ENCODE measurements at places on chromosomes 13 and 19.

DNA sequence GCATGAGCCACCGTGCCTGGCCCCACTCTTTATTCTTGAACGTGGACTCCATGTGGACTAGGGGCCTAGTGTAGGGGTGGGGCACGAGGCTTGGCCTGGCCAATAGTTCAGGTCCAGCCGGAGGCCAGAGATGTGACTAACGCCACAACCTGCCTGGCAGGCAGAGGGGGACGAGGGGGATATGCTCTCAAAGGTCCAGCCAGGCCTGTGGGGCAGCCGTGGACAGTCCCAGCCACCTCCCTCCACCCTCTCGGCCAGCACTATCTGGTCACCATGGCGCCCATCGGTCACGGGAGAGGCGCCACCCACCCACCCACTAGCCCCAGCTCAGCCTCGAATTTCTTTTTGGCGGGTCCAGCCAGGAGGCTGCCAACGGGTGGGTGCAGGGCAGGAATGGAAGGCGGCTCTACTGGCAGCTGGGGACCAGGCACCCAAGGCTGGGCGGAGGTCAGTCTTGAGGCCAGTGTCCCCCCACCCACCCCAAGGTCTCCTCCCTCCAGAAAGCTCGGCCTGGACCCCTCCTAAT, 2.2 kb upstream of the CERS1 start:
- no peak for DNase-seq

GRCh38 chr19:15444505-15445226, 5.1 kb downstream of the WIZ start:
- DNase-seq = no peak

GRCh38 chr19:1773184-1773583, 19.9 kb downstream of the ONECUT3 start:
- DNase-seq = peak; percentile 60

- no peak for DNase-seq
Measured at GRCh38 chr19:51311351-51312257, at the start of gene IGLON5. Gene IGLON5 (plus strand): TSS chr19:51311644. CDS start chr19:51311848, 204 bp downstream.

DNA sequence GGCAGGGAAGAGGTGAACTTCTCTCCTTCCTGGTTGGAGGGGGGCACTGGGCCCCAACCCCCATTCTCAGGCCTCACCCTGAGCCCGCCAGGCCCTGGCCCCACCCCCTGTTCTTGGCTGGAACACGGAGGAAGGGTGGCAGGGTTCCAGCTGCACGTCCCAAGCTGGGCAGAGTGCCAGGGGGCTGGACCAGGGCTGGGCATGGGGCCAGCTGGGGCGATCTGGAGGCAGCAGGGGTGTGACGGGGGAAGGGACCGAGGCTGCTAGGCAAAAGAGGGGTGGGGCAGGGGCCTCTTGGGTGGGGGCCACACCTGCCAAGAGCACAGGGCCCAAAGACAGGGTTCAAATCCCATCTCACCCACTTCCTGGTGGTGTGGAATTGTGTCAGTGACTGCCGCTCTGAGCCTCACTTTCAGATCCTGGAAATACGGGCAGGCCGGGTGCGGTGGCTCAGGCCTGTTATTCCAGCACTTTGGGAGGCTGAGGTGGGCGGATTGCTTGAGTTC, 2.2 kb downstream of the HIF3A start:
- DNase-seq = peak; percentile 99

- DNase-seq = no peak
Measured at GRCh38 chr13:48159401-48159800, 64.5 kb upstream of the MED4 start.

DNA sequence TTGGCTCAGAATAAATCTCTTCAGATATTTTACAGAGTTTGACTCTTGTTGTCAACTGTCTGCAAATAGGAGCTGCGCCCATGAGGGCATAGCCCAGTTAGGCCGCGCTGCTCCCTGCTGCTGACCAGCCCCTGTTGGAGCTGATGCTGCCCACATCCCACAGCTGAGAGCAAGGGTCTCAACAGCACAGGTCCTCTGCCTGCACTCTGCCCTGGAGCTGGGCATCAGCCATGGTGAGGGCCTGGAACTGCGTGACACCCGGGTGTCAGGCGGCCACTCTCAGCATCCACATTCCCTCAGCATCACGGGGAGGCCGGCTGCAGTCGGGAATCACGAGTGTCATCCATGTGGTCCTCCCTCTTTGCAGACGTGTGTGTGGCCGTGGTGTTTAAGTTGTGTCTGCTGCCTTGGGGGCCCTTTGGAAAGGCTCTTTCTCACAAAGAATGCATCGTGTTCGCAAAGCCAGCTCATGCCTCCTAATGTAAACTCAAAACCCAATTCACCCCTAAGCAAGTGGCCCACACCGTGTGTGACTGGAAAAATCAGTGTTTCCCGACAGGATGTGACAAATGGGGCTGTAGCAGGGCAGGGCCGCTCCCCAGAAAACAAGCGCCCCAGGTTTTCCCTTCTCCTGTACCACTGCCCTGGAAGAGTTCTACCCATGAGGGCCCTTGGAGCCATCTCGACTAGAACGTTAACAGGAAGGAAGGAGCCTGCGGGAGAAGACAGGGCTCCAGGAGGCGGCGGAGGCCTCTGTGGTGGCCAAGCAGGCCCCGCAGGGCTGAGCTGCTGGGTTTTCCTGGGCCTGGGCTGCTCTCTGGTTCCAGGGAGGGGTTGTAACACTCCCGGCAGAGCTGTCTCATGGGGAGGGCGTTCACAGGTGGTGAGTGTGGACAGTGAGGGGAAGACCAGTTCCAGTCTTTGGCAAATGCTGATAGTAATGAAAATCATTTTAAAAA, 20.3 kb downstream of the ATP11A start:
- no peak for DNase-seq

GRCh38 chr13:104318121-104318520, 1251.9 kb upstream of the SLC10A2 start:
- no peak for DNase-seq

DNA sequence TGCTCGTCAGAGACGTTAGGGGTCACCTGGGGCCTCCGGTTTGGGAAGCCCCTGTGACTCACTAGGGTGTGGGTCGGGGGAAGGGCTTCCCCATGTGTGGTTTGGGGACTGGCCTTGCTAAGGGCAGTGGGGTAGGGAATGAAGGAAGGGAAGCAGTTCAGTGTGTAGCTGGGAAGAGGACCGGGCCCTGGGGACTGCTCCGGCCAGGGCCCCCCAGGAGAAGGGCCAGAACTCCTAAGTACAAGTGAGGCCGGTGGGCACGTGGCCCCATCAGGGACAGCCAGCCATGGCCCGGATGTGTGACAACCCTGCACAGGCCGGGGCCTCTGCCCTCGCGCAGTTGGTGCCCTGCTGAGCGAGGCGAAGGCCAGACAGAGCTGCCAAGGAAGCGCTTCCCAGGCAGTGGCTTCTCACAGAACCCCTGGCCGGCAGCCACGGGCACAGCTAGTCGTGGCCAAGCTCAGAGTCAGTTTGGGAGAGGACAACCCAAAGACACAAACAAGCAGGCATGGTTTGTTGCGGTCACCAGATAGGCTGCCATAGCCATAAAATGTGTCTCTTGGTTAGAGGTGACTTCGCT, 25.7 kb downstream of the TEX29 start:
- no peak for DNase-seq

GRCh38 chr19:37997911-37998344, 90.9 kb downstream of the SIPA1L3 start:
- peak; percentile 9 for DNase-seq

- DNase-seq = no peak
Measured at GRCh38 chr13:80603351-80603750, 262.4 kb upstream of the SPRY2 start.

- no peak for DNase-seq
Measured at GRCh38 chr13:63501702-63502101, 2086.1 kb upstream of the PCDH20 start.

DNA sequence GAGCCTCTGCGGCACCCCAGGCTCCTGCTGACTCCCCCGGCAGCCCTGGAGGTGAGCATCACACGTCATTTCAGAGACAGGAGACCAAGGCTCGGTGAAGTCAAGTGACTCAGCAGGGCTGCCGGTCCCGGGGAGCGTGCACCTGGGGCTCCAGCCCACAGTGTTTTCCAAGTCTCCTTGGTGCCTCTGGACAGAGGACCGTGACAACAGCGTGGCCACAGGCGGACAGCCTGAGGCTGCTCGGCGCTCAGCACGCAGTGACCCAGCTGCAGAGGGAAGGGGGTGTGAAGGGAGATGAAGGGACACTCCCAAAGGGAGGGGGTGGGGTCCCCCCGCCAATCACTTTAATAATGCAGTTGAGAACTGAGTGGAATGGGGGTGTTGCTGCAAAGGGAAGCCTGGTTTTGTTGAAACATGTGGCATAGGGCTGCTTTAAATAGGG, 17.5 kb upstream of the ASPDH start:
- no peak for DNase-seq

GRCh38 chr19:51473009-51473707, 5.2 kb upstream of the CEACAM18 start:
- peak; percentile 92 for DNase-seq

- no peak for DNase-seq
Measured at GRCh38 chr19:35294328-35294727, 2.4 kb downstream of the MAG start.

- no peak for DNase-seq
Measured at GRCh38 chr13:31105020-31105795, 56.5 kb downstream of the HSPH1 start.

DNA sequence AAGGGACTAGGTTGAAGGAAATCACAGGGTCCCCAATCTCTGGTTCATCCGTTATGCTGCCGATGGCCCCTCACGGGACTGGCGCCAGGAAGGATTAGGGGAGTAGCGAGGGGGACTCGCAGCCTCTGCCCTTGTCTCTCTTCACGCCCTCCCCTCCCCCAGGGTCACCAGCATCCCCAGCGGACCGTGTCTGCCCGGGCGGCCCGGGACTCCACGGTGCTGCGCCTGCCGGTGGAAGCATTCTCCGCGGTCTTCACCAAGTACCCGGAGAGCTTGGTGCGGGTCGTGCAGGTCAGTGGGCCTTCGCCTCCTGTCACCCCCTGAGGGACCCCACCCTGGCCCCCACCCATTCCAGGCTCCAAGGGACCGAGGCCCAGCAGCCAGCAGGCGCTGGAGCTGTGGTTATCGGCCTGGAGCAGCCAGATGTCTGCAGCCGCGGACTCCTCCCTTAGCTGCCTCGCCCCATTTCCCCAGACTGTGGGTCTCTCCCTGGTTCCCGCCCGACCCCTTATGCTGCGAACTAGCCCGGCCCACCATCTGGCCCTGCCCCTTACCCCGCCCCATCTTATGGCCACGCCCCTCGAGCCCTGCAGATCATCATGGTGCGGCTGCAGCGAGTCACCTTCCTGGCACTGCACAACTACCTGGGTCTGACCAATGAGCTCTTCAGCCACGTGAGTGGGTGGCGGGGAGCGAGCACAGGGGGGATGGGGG, 5.4 kb downstream of the PNPLA6 start:
- DNase-seq = no peak

GRCh38 chr13:84400706-84401105, 518.4 kb upstream of the SLITRK1 start:
- DNase-seq = no peak

- no peak for DNase-seq
Measured at GRCh38 chr19:14407605-14408484, 11.3 kb downstream of the DDX39A start.

GRCh38 chr13:73142071-73142470, 83.3 kb downstream of the KLF5 start:
- DNase-seq = no peak

- no peak for DNase-seq
Measured at GRCh38 chr13:99558570-99559180, 57.4 kb downstream of the TM9SF2 start.

GRCh38 chr13:40813667-40814454, 24.4 kb downstream of the SLC25A15 start:
- no peak for DNase-seq

- DNase-seq = peak; percentile 25
Measured at GRCh38 chr13:51632591-51633362, 48.5 kb downstream of the WDFY2 start.

DNA sequence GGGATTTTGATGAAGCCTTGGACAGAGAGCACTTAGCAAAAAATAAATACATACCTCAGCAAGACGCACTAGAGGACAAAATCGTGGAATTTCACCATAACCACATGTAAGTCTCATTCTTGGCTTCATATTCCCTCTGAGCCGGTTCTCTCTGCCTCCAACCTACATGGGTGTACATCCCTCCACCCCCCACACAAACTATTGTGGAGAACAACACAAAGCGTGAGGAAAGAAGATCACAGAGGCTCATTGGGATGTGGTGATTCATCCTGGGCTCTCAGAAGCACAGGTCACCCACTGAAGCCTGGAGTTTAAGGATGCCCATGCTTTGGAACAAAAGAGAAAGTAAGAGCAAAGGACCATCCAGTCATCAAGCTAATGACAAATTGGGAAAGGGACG, 192.2 kb downstream of the STK24 start:
- no peak for DNase-seq

DNA sequence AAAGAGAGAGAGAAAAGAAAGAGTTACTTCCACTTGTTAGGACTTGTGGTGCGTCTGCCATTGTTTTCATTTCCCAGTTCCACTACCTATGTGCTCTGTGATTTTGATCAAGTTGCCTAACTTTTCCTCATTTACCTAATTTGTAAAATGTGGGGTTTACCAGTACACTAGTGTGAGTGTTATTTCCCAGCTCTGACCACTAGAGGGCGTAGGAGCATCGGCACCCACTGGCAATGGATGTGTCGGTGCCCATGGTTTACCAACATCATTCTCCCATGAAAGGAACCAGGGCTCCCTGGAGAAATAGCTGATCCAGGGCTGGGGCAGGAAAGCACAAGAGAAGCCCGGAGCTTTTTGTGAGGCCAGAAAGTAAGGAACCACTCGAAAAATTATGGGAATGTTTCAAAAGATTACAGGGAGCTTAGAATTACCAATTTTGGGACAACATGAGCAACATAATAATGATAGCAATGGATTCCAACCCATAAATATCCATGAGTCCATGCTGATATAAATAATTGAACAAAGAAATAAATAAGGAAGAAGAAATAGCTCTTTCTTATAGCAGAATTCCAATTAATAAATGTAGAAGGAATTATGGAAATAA, 15.1 kb upstream of the CEACAM4 start:
- peak; percentile 88 for DNase-seq

- DNase-seq = peak; percentile 65
Measured at GRCh38 chr19:7870571-7871436, 3.4 kb downstream of the PRR36 start.

DNA sequence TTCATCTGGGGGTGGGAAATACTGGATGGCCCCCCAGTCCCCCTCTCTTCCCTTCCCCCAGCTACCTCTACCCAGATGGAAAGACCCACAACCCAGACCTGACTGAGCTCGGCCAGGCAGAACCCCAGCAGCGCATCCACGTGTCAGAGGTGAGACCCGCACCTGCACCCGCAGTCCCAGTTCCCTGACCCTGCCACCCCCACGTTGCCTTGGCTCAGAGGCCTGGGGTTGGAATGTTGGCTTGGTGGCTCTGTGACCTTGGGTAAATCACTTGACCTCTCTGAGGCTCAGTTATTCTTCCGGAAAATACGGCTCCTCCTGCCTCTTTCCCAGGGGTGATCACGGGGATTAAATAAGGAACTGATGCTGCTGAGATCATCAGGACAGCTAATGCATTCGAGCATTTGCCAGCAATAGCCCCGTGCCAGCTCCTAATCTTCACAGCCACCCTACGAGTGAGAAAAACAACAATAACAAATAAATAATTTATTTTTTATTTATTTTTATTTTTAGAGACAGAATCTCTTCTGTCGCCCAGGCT, 12.3 kb downstream of the CBLC start:
- DNase-seq = no peak

- DNase-seq = no peak
Measured at GRCh38 chr13:112704308-112705145, 14.7 kb downstream of the ATP11A start.
